ENCODE measurements at places on chromosomes 3 and 15. TPM values are rescaled to one million over a fixed set of nuclear protein-coding genes. Genes with fewer than 3 reads are reported as not detected.
A peak's percentile ranks its signal among the peaks of the same experiment; 100 is the strongest.

DNA sequence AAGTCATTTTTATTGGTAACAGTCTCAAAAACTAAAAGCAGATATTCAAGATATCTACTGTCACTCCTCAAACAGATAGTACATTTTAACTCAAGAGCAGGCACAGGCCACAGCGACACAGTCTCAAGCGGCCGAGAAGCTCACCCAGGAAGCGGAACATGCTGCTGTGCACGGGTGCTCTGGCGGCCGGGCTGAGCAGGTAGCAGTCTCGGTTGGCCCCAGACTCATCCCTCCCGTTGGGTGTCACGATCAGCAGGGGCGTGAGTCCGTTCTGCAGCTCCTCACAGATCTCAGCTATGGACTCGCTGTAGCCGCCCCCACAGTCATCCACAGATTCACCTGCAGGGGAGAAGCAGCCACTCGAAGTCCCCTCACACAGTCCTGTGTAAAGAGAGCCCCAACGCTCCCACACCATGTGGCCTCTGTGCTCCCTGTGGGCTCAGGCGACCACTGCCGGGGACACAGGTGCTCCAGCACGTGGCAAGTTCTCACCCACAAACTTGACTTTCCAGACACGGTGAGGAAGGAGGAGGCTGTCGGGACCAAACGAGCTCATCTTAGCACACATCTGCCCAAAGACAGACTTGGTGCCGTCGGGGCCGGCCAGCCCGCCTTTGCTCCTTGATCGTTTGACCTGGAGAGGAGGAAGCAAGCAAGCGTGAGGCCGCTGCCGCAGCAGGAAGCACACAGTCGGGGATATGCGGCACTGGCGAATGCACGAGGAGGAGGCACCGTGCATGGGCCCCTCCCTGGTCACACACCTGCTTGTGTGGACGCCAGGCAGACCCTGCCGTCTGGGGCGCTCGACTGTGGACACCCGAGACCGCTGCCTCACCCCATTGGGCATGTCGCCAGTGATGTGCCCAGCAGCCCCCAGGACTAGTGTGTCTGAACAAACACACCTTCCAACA, 17.7 kb upstream of the OCA2 start:
- peaks cover 45% of the 10 kb centered on the region for H3K36me3 ChIP-seq
- no peak overlapping the region for H3K27ac ChIP-seq
- no peak overlapping the region for H3K4me3 ChIP-seq
- H3K27me3 ChIP-seq, result no peaks in the 10 kb centered on the region
- no peak for DNase-seq

DNA sequence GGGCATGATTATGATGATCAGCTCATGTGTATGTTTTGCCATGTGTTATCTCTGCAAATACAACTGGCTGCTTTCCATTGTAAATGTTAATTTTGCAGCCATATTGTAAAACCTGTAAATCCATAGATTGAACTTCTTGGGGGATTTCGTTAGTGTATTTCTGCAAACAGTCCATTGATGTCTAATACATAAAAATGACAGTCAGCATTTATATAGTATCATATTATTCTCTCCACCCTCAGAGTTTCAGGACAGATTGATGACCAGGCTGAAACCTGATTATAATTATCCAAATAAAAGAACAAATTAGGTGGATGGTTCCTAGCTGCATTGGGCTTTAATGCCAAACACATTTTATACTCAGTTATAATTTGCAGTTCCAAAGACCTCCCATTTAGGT, 276.8 kb downstream of the FEZF2 start:
- no peaks in the 10 kb centered on the region for H3K36me3 ChIP-seq
- H3K27me3 ChIP-seq, result no peaks in the 10 kb centered on the region
- DNase-seq, result no peak
- H3K27ac ChIP-seq, result no peak overlapping the region
- no peaks in the 10 kb centered on the region for H3K4me1 ChIP-seq

Gene SEMA5B
- not detected for total RNA-seq

DNA sequence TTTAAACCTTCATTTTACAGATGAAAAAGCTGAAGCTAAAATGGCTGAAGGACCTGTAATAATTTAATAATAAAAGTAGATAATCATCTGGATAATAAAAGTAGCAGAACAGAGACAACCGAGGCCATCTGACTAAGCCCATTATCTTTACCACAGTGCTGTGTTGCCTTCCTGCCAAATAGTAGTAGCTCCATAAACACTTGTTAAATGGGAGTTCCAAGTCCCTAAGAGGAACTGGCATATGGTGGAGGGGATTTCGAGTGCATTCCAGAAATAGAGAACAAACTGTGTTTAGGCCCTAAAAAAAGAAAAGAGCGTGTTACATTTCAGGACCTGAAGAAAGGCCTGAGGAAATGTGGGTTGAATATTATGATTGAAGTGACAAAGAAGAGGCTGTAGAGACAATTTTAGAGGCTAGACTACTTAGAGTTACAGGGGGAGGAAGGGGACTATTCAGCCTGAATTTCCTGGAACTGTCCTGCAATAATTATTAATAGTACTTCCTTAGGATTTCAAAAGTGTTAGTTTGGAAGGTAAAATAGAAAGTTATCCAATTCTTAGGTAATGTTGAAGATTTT, 424.3 kb downstream of the ROBO2 start:
- H3K27ac ChIP-seq, result no peak overlapping the region
- no peak overlapping the region for H3K4me3 ChIP-seq
- H3K27me3 ChIP-seq, result no peaks in the 10 kb centered on the region

Gene PSMD6
- 131 TPM for total RNA-seq

Gene SCAANT1
- not detected for total RNA-seq

Gene SRGAP3
- total RNA-seq, result 0.71 TPM

GRCh38 chr15:89576417-89576773, 1.1 kb downstream of the TICRR start:
- peaks cover 41% of the 10 kb centered on the region for H3K36me3 ChIP-seq
- peaks cover 32% of the 10 kb centered on the region for H3K4me1 ChIP-seq
- H3K4me3 ChIP-seq, result peak overlapping the region; percentile 92
- DNase-seq, result no peak
- peak overlapping the region; percentile 77 for H3K27ac ChIP-seq
- H3K27me3 ChIP-seq, result peaks cover 10% of the 10 kb centered on the region

DNA sequence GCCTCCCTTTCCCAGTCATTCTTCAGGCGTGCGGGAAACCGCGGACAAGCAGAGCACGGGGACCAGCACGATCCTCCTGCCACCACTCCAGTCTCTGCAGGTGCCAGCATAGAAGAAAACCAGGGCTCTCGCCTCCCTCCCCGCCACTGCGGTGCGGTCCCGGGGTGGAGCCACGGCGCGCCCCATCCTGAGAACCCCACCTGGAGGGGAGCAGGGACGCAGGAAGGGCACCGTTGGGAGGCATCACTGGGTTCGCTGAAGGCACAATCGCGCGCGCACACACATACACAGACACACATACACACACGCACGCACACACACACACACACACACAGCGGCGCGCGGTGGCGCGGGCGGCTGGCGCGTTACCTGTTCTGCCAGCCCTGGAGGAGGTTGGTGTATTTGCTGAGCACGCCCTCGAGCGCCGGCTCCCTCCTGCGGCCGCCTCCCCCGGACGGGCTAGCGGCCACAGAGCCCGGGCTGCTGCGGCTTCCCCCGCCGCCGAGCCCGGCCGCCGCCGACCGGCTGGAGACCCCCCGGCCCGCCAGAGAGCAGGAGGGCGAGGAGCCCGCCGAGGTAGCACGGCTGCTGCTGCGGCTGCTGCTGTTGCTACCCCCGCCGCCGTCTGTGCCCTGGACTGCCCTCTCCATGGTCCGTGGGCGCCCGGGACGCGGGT, 394 bp downstream of the OSBPL10 start:
- H3K36me3 ChIP-seq, result peaks cover 29% of the 10 kb centered on the region
- peak overlapping the region; percentile 80 for H3K4me3 ChIP-seq
- DNase-seq, result peak; percentile 36
- H3K27ac ChIP-seq, result peak overlapping the region; percentile 15
- peaks cover 38% of the 10 kb centered on the region for H3K27me3 ChIP-seq

Gene DNAJA4
- total RNA-seq, result 57.4 TPM

DNA sequence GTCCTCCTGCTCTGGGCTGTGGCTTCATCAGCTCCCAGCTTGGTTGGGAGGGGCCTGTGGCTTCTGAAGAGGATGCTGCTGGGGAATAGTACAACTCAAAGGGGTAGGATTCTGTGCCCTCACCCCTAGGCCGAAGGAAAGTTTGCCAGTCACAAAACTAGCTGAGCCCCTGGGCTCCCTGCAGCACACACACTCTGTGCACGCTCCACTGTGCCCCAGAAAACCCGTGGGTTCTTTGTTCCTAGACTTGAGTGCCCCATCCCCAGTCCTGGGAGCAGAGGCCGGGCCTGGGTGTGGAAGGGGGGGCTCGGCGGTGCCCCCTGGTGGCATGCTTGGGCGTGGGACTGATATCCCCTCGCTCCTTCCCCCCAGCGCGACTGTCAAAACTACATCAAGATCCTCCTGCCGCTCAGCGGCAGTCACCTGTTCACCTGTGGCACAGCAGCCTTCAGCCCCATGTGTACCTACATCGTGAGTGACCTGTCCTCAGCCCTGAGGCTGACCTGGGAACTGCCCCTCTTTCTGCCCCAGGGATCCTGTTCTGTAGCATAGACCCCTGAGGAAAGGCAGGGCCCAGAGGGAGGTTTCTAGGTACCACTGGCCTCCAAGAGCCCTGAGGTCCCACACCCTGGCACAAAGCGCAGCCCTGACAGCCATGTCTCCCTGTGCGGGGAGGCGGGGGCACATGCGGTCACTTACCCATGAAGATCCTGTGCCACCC, 14.2 kb downstream of the CIB1 start:
- peaks cover 14% of the 10 kb centered on the region for H3K4me1 ChIP-seq
- H3K27me3 ChIP-seq, result no peaks in the 10 kb centered on the region
- H3K36me3 ChIP-seq, result peaks cover 14% of the 10 kb centered on the region
- no peak overlapping the region for H3K4me3 ChIP-seq

Gene SNRPN
- total RNA-seq, result 38.2 TPM

Gene CDCP1
- total RNA-seq, result 7.4 TPM

Gene HERC2
- 44.2 TPM for total RNA-seq

DNA sequence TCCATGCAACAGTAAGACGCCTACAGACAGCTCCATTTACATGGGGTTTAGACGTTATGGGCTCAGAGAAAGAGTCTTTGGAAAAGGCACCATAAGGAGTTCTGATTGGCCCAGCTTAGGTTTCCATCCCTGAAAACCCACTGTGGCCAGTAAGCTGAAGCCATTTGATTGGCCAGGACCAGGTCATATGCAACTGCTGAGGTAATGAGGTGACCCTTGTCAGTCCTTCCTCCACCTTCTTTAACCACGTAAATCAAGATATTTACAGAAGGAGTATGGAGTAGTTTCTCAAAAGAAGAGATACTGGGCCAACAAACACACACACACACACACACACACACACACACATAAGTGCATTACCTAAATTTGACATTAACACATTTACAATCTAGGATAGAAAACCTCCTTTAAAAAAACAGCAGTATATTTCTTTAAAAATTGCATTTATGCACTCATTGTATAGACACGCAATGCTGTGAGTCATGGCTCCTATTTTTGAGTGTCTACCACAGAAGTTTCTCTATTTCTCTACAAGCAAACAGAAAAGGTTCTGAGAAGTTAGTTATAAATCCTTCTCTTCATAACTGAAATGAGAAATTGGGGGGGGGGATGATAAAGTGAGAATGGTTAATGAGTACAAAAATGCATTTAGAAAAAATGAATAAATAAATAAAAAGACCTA, 16.3 kb upstream of the MB21D2 start:
- H3K27me3 ChIP-seq, result peaks cover 2% of the 10 kb centered on the region
- no peak for DNase-seq
- H3K4me3 ChIP-seq, result no peak overlapping the region
- H3K36me3 ChIP-seq, result no peaks in the 10 kb centered on the region

GRCh38 chr3:124886168-124887056, 753 bp downstream of the ITGB5 start:
- H3K4me3 ChIP-seq, result peak overlapping the region; percentile 63
- H3K4me1 ChIP-seq, result peaks cover 5% of the 10 kb centered on the region
- no peaks in the 10 kb centered on the region for H3K36me3 ChIP-seq

- peaks cover 10% of the 10 kb centered on the region for H3K36me3 ChIP-seq
- H3K27me3 ChIP-seq, result no peaks in the 10 kb centered on the region
- H3K4me3 ChIP-seq, result no peak overlapping the region
- DNase-seq, result no peak
- peak overlapping the region; percentile 57 for H3K27ac ChIP-seq
- peaks cover 54% of the 10 kb centered on the region for H3K4me1 ChIP-seq
Measured at GRCh38 chr3:14434126-14434497, 31.7 kb downstream of the SLC6A6 start.

Gene XCR1
- total RNA-seq, result 0.07 TPM

Gene SLC9C1
- total RNA-seq, result 0.37 TPM

GRCh38 chr3:105351821-105352220, 14.9 kb upstream of the ALCAM start:
- H3K36me3 ChIP-seq, result no peaks in the 10 kb centered on the region
- peaks cover 14% of the 10 kb centered on the region for H3K4me1 ChIP-seq
- DNase-seq, result no peak
- H3K4me3 ChIP-seq, result no peak overlapping the region
- peaks cover 61% of the 10 kb centered on the region for H3K27me3 ChIP-seq
- H3K27ac ChIP-seq, result no peak overlapping the region

GRCh38 chr15:33161209-33161608, 33.3 kb downstream of the FMN1 start:
- no peak for DNase-seq
- peaks cover 3% of the 10 kb centered on the region for H3K4me1 ChIP-seq
- no peaks in the 10 kb centered on the region for H3K36me3 ChIP-seq
- no peak overlapping the region for H3K27ac ChIP-seq

DNA sequence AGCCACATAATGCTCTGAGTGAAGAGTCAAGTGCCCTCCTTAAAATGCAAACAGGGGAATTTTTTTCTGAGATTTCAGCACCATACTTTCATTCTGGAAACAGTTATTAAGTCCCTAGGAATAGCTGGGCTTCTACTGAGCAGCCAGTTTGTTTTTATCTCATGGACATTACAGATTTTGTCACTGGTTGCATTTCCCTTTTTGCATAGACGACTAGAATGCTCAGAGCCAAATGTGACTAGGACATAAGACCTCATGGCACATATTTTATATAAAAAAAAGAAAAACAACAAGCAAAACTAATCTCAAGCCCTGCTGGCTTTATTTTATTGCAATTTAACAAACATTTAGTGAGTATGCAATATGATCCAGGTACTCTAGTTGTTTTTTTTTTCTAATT, 112.7 kb upstream of the NANOGP8 start:
- no peaks in the 10 kb centered on the region for H3K36me3 ChIP-seq
- H3K4me3 ChIP-seq, result no peak overlapping the region
- H3K4me1 ChIP-seq, result no peaks in the 10 kb centered on the region
- H3K27ac ChIP-seq, result no peak overlapping the region

- DNase-seq, result no peak
- H3K27me3 ChIP-seq, result no peaks in the 10 kb centered on the region
- H3K27ac ChIP-seq, result no peak overlapping the region
- H3K36me3 ChIP-seq, result peaks cover 13% of the 10 kb centered on the region
Measured at GRCh38 chr3:158685159-158685558, 12.7 kb upstream of the LXN start.

All from activated T-helper 2 cell treated with anti-CD3 and anti-CD28 coated beads, Interferon-gamma antibody, Interleukin-2, Interleukin-4, amounts not matched to agents 10 μg/mL and 5 μg/mL and 100 μg/mL, durations not matched to agents 14 hours and 24 hours and 36 hours (primary cell).